ENCODE measurements at places on chromosomes 12 and 14.

GRCh38 chr12:10052193-10052913 is 21.9 kb downstream of the CLEC9A start:
- DNase-seq: no peak

DNA sequence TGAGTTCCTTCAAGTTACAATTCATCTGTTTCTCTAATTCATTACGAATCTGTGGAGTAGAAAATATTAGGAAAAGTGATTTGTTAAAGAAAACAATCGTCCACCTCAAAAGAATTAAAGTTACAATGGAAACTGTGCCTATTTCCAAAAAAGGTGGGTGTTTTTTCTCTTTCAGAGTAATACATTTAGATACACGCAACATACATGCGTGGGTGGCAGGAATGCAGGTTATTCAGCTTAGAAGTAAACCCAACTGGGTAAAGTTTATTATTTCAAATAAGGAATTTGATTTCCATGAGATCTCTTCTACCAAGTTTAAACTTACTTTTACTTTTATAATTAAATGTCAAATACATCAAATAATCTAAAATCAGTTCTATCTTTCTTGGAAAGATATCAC is 52.2 kb downstream of the SSH1 start:
- DNase-seq: peak; percentile 34

GRCh38 chr14:63508033-63508432 is 35.1 kb downstream of the PPP2R5E start:
- no peak for DNase-seq

DNA sequence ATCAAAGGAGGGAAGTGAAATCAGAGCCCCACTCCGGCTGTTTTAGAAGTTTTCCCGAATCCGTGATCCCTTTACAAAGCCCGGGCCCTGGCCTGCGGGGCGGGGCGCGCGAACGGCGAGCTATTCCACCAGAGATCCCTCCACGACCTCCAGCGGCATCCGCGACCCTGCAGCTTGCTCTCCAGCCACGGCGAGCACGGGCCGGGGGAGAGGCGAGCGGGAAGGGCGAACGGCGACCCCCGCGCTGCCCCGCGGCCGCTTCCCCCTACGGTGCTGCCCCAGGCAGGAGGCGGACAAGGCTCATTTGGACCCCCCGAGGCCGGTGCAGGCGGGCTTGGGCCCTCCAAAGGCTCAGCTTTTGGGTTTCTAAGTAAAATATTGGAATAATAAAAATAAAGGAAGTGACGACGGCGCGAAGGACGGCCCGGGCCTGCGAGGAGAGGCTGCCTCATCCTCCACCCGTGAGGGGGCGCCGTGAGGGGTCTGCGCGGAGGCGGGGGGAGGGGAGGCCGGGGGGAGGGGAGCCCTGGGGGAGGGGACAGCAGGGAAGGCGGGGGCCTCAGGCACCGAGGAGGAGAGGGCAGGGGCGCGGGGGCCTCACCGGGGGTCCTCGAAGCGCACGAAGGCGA is 613 bp downstream of the SRSF9 start:
- DNase-seq: peak; percentile 17

DNA sequence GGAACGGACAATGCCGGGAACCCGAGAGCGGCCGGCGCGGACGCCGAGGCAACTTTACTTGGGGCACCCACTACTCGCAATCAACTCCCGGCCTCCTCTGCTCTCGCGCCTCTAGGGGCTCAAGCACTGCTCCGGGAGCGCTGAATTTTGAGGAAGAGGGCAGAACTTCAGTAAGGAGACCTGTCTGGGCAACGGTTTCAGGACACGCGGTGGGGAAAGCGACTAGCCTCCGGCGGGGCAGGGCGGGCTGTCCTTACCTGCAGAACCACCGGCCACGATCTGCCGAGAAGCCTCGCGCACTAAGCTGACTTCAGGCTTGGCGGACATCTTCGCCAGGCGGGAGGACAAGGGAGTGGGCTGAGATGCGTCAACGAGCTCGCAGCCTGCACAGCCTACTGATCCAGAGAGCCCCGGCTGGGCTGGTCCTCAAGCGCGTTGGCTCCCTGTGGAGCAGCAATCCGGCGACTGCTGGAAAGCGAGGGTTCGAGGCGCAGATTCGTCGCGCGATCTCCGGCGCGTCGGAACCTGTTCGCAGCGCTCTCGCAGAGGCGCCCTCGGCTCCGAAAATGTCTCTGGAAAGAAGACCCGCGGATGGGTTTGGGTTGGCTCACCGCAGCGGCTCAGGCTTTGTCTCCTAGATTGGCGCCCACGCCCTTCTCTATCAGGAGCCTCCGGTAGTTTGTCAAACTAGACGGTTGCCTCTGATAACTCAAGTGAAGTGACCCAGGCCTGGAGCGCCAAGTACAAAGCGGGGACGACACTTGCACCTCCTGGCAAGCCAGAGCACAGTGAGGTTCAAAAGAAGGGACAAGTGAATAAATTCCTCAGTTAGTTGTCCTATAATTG is at the start of gene SLC25A21:
SLC25A21 (minus strand) TSS at position 583 of the 846 bp plus-strand sequence.
- DNase-seq: peak; percentile 90

GRCh38 chr12:84572196-84572595 is 340.4 kb downstream of the SLC6A15 start:
- DNase-seq: no peak

DNA sequence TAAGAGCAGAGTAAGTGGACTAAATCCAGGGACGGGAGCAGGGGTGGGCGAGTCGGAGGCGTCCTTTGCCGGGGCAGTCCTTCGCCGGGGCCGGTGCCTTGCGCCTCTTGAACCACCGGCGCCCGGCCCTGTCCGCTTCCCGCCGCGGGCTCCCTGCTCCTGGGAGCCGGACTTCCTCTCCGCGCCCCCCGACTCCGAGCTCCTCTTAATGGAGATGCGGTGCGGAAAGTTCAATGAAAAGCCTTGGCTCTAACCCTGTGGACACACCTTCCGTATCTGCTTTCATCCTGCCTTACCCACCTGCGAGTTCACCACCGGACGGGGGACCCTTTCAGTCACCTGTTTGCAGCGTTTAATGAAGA is 412 bp downstream of the FGFR1OP2 start:
- DNase-seq: no peak

DNA sequence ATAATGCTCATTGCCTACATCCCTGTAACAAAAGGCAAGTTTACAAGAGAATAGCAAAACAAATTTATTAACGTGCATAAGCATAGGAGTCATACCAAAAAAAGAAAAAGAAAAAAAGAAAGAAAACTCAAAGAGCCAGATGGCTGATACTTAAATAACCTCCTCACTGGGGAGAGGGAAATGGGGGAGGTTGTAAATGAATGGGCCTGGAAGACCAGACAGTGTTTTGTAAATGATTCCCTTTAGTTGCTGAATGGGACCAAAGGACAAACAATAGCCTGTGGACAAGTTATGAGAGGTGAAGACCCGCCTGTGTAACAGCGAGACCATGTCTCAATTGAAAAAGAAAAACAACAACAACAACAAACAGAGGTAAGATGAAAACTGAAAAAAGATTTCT is 35.3 kb downstream of the CAPS2 start:
- no peak for DNase-seq

DNA sequence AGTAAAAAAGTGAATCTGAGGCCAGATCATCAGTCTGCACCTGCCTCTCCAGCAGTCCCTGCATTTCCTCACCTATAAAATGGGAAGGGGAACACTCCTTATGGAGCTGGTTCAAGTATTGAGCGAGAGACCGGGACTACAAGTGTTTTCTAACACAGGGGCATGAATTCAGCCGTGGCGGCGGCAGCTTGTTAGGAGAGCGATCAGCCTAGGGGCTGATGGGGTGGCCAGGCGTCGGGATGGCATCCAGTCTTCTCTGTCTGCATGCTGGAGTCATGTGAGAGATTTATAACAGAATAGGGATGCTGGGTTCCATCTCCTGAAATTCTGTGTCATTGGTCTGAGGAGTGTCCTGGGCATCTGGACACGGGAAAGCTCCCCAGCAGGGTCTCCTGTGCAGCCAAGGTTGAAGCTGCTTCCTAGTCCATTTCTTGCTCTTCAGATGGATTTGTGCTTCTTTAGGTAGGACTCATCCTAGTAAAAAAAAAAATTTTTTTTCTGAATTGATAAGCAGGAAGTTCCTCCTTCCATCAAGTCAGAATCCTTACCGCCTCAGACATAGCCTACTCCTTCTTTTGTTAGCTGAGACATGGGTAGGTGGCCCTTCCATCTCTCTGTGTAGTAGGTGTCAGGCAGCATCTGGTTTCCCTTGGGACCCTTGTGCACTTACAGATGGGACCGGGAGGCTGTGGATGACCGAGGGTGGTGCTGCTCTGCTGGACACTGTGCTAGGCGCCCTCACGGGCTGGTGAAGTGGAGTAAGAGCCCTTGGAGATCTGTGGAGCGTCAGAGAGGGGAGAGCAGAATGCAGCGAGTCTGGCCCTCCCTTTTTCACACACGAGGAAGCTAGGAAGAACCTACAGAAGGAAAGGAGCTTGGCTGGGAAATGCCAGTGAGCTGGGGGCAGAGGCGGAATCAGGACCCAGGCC is 146.7 kb downstream of the TSPAN9 start:
- no peak for DNase-seq

GRCh38 chr14:91233936-91234790 is 10.3 kb downstream of the GPR68 start:
- DNase-seq: no peak

DNA sequence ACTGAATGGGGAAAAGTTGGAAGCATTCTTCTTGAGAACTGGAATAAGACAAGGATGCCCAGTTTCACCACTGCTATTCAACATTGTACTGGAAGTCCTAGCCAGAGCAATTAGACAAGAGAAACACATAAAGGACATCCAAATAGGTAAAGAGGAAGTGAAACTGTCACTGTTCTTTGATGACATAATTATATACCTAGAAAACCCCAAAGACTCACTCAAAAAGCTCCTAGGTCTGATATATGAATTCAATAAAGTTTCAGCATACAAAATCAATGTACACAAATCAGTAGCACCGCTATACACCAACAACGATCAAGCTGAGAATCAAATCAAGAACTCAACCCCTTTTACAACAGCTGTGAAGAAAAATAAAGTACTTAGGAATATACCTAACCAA is 157.3 kb upstream of the DDHD1 start:
- DNase-seq: no peak

DNA sequence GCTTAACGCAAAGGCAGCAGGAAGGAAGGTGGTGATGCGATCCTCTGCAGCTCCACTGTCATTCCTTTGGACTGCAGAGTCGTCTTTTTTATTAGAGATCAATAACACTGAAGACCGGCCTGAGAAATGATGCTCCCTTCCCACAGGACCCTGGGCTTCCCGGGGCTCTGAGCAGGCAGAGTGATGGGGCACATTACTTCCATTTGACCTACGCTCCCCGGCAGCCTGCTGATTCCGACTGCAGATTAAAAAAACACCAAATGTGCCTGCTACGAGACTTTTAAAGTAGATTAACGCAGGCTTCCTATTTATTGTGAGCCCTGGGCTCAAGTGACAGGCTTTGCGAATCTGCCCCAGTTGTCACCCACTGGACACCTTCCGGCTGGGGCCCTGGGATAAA is 37.5 kb downstream of the KCNA1 start:
- DNase-seq: no peak

GRCh38 chr12:28456934-28457710 is 266.9 kb downstream of the CCDC91 start:
- DNase-seq: no peak

- no peak for DNase-seq
These were observed 253.1 kb downstream of the PDZRN4 start for GRCh38 chr12:41441180-41441579.

DNA sequence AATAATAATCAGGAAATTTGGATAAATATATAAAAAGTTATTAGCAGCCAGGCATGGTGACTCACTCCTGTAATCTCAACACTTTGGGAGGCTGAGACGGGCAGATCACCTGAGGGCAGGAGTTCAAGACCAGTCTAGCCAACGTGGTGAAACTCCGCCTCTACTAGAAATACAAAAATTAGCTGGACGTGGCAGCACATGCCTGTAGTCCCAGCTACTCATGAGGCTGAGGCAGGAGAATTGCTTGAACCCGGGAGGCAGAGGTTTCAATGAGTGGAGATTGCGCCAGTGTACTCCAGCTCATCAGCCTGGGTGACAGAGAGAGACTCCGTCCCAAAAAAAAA is 64.5 kb downstream of the SYT1 start:
- no peak for DNase-seq

- DNase-seq: no peak
These were observed 9.5 kb upstream of the NR4A1 start for GRCh38 chr12:52041695-52042123.

DNA sequence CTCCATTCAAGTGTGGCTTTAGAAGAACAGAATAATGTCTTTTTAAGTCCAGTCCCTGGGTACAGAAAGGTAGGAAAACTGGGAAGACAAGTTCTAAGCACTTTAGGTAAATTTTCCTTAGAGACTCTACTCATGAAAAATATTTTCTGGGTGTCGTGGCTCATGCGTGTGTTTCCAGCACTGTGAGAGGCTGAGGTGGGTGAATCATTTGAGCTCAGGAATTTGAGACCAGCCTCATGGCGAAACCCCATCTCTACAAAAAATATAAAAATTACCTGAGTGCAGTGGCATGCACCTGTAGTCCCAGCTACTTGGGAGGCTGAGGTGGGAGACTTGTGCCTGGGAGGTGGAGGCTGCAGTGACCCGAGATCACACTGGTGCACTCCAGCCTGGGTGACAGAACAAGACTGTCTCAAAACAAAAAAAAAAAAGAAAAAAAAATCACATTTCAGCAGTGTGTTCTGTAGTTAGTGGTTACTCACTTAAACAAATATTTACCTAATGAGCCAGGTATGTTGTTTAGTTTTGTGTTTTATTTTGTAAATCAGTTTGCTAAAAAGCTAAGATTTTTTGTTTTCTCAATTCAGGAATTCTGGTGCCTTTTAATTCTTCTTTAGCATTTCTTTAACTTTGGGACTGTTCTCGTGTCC is 52.3 kb upstream of the RD3L start:
- DNase-seq: no peak

- no peak for DNase-seq
These were observed 183.5 kb downstream of the NUAK1 start for GRCh38 chr12:105954951-105955931.

- no peak for DNase-seq
These were observed 368.8 kb downstream of the ALG10 start for GRCh38 chr12:34390846-34391700.

DNA sequence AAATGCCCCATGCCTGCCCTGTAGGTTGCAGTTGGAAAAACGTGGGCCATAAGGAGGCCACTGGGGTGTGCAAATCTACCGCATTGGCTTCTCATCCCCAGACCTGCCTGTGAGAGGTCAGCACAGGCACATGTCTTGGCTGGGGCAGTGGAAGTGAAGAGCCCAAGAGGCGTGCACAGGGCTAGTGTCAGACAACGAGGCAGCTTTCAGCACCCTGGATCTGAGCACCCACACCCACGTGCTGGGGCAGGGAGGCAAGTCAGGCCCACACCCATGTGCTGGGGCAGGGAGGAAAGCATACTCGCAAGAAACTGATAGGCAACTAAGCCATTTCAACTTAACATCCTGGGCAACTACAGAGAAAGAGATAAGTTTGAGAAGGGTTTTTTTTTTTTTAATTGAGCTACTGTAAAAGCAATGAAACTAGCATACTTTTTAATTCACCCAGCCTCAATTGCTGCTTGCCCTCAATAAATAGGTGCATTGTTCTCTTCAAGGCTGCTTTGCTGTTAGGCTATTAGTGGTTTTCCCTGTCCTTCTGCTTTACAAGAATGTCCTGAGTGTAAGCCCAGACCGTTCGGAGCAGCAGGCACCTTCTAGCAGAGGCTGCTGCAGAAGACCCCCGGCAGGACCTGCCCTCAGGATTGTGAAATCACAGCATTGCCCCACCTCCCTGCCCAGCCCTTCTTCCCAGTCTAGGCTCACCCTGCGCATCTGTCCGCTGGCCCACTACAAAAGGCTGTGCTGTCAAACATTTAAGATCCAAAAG is 355.3 kb upstream of the FKBP4 start:
- no peak for DNase-seq

GRCh38 chr12:15933751-15934150 is 22.6 kb downstream of the DERA start:
- DNase-seq: no peak

GRCh38 chr12:91928501-91928900 is 217.1 kb downstream of the BTG1 start:
- no peak for DNase-seq
